ENCODE measurements at places on chromosomes 6 and 20. TPM values are rescaled to one million over a fixed set of nuclear protein-coding genes. Genes with fewer than 3 reads are reported as not detected.

DNA sequence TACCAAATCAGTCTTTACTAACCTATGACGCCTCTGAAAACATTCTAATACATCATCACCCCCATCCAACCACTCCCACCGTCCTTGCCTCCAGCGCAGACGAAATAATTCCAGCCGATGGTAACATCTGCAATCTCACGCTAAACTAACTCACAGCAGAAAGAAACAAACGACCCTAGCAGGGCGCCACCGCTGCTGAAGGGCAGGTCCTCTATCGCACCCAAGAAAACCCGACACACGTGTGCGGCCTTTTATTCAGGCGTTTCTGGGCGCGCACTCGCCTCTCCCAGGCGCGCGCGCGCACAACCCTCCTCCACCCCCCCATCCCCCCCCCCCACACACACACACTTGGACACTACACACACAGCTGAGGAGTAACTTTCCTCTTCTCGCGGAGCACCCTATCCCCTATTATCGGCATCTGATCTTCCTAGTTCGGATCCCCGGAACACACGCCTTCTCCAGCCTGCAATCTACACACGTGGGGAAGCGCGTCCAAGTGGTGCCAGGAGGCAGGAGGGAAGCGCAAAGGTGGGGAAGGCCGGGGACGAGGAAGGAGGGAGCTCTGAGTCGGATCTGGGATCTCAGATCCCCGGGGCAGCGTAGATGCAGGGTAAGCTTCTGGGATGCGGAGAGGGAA lies 1.4 kb downstream of the GFOD1 start:
- no peaks in the 10 kb centered on the region for H3K36me3 ChIP-seq
- H3K27ac ChIP-seq, result peak overlapping the region; percentile 78
- no peaks in the 10 kb centered on the region for H3K27me3 ChIP-seq
- H3K4me1 ChIP-seq, result peaks cover 7% of the 10 kb centered on the region
- peak overlapping the region; percentile 49 for H3K4me3 ChIP-seq

DDAH2 gene
- total RNA-seq, result 240 TPM

MMS22L gene
- 6.8 TPM for total RNA-seq

GRCh38 chr20:53352727-53353440 lies 240.8 kb downstream of the ZNF217 start:
- H3K4me3 ChIP-seq, result no peak overlapping the region
- no peak overlapping the region for H3K27ac ChIP-seq
- H3K27me3 ChIP-seq, result no peaks in the 10 kb centered on the region
- DNase-seq, result no peak

DNA sequence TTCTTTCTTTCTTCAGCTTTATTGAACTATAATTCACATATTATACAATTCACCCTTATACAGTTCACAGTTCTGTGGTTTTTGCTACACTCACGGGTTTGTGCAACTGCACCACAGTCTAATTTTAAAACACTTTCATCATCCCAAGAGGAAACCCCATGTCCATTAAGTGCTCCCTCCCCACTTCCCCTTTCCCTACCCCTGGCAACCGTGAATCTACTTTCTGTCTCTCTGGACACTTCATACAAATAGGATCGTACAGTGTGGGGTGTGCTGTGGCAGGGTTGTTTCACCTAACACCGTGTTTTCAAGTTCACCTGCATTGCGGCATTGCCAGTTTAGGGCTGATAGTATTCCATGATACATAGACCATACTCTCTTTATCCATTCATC lies 118.8 kb downstream of the PHACTR3 start:
- no peak overlapping the region for H3K4me3 ChIP-seq
- H3K4me1 ChIP-seq, result no peaks in the 10 kb centered on the region
- H3K36me3 ChIP-seq, result no peaks in the 10 kb centered on the region
- H3K27ac ChIP-seq, result no peak overlapping the region
- DNase-seq, result no peak

SLC13A3 gene
- total RNA-seq, result under 0.01 TPM

DNA sequence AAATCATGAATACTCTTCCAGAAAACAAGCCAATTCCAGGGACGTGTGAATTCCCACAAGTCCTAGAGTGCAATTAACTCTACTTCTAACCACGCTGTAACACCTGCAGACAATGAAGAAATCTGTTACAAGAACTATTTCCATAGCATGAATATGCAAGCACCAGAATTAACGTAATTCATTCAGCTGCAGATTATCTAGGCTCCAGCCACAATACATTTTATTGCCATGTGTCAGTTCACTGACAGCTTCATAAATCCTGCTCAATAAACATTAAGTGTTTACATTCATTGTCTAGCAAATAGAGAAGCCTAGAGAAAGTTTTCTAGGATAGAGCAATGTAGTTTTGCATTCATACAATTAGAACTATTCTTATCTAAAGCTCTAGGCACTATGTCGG lies 1348.5 kb downstream of the GRIK2 start:
- no peak for DNase-seq
- H3K27ac ChIP-seq, result no peak overlapping the region
- H3K4me1 ChIP-seq, result no peaks in the 10 kb centered on the region

GSTA2 gene
- not detected for total RNA-seq

DNA sequence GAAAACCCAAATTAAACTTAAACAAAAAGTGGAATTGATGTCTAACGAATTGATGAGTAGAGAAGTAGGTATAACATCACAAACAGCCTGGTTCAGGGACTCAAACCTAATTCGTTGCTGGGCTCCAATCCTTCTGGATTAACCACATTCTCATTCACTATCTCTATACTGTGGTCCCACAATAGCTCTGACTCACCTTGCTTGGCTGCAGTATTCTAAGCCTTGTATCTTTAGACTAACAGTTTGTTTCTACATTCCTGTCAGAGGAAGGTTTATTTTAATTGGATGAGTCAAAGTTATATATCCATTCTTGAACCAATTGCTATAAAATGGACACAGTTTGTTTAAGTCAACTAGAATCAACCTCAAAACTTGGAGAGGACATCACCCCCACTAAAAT lies 530.5 kb upstream of the PTCHD4 start:
- H3K4me1 ChIP-seq, result no peaks in the 10 kb centered on the region
- H3K36me3 ChIP-seq, result no peaks in the 10 kb centered on the region
- no peaks in the 10 kb centered on the region for H3K27me3 ChIP-seq
- no peak overlapping the region for H3K4me3 ChIP-seq
- H3K27ac ChIP-seq, result no peak overlapping the region

TMEM151B gene
- total RNA-seq, result 0.21 TPM

- no peak overlapping the region for H3K4me3 ChIP-seq
- H3K27ac ChIP-seq, result no peak overlapping the region
- no peak for DNase-seq
- H3K27me3 ChIP-seq, result no peaks in the 10 kb centered on the region
- no peaks in the 10 kb centered on the region for H3K36me3 ChIP-seq
Observed at GRCh38 chr6:84416043-84416657, 188.7 kb upstream of the CEP162 start.

DEFB132 gene
- total RNA-seq, result not detected

FGD2 gene
- total RNA-seq, result 0.51 TPM

GRCh38 chr6:163449076-163449475 lies 34.6 kb downstream of the QKI start:
- DNase-seq, result no peak
- H3K4me1 ChIP-seq, result no peaks in the 10 kb centered on the region
- H3K36me3 ChIP-seq, result no peaks in the 10 kb centered on the region
- H3K4me3 ChIP-seq, result no peak overlapping the region
- H3K27ac ChIP-seq, result no peak overlapping the region
- H3K27me3 ChIP-seq, result no peaks in the 10 kb centered on the region

RNF182 gene
- total RNA-seq, result 0.41 TPM
